Ascending aorta (tissue), 2 donors: ENCODE measurements at places on chromosomes 4 and X.

GRCh38 chr4:62003695-62004094, 803.6 kb downstream of the ADGRL3 start:
- H3K27me3 ChIP-seq: no peaks in the 10 kb centered on the region
- no peaks in the 10 kb centered on the region for H3K4me1 ChIP-seq
- H3K36me3 ChIP-seq: no peaks in the 10 kb centered on the region
- H3K27ac ChIP-seq: no peak overlapping the region

GRCh38 chrX:57929373-57929772, 19.1 kb upstream of the ZXDA start:
- no peak for DNase-seq
- no peak overlapping the region for H3K4me3 ChIP-seq
- no peaks in the 10 kb centered on the region for H3K27me3 ChIP-seq
- no peak overlapping the region for H3K27ac ChIP-seq
- H3K4me1 ChIP-seq: no peaks in the 10 kb centered on the region
- no peaks in the 10 kb centered on the region for H3K36me3 ChIP-seq

- H3K36me3 ChIP-seq: peaks cover 27% of the 10 kb centered on the region
- no peaks in the 10 kb centered on the region for H3K27me3 ChIP-seq
- no peak for DNase-seq
- H3K27ac ChIP-seq: no peak overlapping the region
These were observed 127.2 kb downstream of the FNIP2 start for GRCh38 chr4:158895797-158896576.

- H3K27me3 ChIP-seq: no peaks in the 10 kb centered on the region
- no peak overlapping the region for H3K27ac ChIP-seq
- H3K4me3 ChIP-seq: no peak overlapping the region
- no peak for DNase-seq
These were observed 17.2 kb upstream of the CENPU start for GRCh38 chr4:184750926-184751584.

DNA sequence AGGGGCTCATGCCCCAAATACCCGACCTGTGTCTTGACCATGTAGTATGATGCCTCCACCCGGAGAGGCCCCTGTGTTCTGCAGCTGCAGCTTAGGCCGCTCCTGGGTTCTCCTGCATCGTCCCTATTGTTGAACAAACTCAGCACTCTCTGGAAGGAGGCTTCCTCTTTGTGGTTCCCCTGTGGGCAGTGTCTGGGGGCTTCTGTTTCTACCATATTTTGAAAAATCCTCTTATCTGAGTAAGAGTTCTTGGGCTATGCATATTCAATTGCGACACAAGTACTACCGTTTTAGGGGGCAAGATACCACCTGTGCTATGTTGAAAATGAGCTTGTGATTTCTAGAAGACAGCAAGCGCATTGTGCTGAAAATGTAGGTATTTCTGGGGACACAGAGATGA, 276.6 kb downstream of the DHRSX start:
- H3K27ac ChIP-seq: no peak overlapping the region
- H3K27me3 ChIP-seq: no peaks in the 10 kb centered on the region
- H3K4me1 ChIP-seq: no peaks in the 10 kb centered on the region
- peaks cover 19% of the 10 kb centered on the region for H3K36me3 ChIP-seq
- H3K4me3 ChIP-seq: no peak overlapping the region
- no peak for DNase-seq

DNA sequence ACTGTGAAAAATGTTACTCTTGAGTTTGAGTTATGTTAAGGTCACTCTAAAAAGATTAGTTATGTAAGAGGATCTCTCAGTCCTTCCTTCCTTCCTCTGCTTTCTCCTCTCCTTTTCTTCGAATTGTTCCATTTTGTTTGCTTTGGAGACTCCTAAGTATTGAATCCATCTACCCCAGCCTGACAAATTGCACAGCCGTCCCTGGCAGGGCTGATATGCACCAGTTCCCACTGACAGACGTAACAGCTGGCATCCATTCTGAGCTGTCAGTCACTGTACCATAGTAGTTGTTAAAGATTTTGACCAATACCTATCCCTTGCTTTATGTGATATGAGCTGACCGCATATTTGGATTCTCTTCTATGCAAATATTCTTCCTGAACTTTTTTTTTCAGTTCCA, 210.7 kb upstream of the IGFBP7 start:
- no peak overlapping the region for H3K4me3 ChIP-seq
- DNase-seq: no peak
- H3K27ac ChIP-seq: no peak overlapping the region
- no peaks in the 10 kb centered on the region for H3K27me3 ChIP-seq

DNA sequence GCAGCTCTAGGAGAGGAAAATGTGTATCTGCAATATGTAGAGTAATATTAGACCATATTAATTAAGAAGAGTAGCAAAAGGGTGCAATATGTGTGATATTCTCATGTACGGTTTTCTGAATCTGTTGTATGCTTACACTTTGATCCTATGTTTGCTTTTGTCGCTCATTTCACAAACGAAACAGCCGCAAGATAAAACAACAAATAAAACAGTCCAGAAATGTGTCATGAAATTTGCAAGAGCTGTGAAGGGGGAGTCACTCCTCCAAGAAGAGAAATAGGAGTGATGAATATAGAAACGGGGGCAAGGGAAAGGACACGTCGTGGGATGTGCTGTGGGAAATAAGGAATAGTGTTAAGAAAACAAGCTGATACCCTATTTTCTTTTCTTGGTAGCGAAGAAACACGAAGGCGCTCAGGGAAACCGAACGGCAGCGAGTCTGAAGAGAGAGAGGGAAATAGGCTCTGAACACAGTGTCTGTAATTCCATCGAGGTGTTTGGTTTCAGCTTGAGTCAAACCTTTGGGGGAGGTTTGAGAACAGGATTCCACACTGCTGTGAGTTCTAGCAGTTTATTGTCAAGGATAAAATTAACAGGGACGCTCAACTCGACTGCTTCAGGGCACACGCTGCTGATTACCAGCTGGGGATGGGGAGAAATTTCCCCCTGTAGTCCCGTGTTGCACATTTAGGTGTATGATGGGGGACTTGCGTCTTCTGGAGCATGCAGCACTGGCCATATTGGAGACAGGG, 595.6 kb upstream of the TENM3 start:
- no peak for DNase-seq
- no peaks in the 10 kb centered on the region for H3K27me3 ChIP-seq
- H3K36me3 ChIP-seq: no peaks in the 10 kb centered on the region
- no peak overlapping the region for H3K4me3 ChIP-seq

DNA sequence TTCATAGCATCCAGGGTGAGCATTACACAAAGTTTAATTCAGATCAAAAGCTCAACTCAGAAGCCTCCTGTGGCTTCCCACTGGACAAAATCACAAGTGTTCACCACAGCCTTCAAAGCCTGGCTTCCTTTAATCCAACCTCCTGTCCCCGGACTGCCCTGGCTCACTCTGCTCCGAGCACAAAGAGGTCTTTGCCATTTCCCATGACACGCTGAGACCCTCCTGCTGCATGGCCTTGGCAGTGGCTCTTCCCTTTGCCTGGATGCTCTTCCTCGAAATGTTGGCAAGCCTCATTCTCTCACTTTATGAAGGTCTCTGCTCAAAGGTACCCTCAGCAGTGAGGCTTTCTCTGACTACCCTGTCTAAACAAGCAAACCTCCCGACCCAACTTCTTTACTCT, 41.0 kb downstream of the LDB2 start:
- H3K4me1 ChIP-seq: no peaks in the 10 kb centered on the region
- H3K4me3 ChIP-seq: no peak overlapping the region
- H3K27ac ChIP-seq: no peak overlapping the region

DNA sequence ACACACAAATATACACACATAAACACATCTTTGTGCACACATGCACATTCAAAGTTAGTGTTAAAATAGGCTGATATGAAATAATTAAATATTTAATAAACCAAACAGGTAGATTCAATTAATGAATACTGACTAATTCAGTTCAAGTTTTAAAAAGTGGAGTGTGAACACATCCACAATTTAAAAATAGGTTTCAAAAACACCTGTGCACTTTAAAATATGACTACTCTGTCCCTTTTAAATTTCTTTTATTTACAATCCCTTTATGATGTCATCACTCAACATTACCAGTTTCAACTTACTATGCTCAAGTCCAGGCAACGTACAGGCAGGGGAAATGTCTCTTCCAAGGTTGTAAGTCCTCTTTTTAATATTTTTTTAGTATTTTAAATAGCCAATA, at the start of gene CYLC1:
Gene CYLC1 (plus strand): TSS at position 301 of the 400 bp plus-strand sequence. CDS start 37 bp downstream, at position 338.
- H3K4me3 ChIP-seq: no peak within 1 kb of the TSS
- H3K36me3 ChIP-seq: no peaks in the 10 kb centered on the region
- no peak for DNase-seq
- no peaks in the 10 kb centered on the region for H3K4me1 ChIP-seq

- peak overlapping the region; percentile 44 for H3K4me3 ChIP-seq
- DNase-seq: no peak
- no peaks in the 10 kb centered on the region for H3K36me3 ChIP-seq
- no peaks in the 10 kb centered on the region for H3K4me1 ChIP-seq
These were observed 14.0 kb downstream of the DIPK2B start for GRCh38 chrX:45186643-45187026.

GRCh38 chr4:82217986-82218715, 155.6 kb downstream of the HNRNPD start:
- no peak for DNase-seq
- no peaks in the 10 kb centered on the region for H3K36me3 ChIP-seq
- no peaks in the 10 kb centered on the region for H3K27me3 ChIP-seq

- H3K4me3 ChIP-seq: no peak overlapping the region
- no peaks in the 10 kb centered on the region for H3K27me3 ChIP-seq
- H3K4me1 ChIP-seq: no peaks in the 10 kb centered on the region
- no peak for DNase-seq
These were observed 34.3 kb downstream of the FHIP1A start for GRCh38 chr4:151443247-151443646.

- peak overlapping the region; percentile 18 for H3K27ac ChIP-seq
- peaks cover 14% of the 10 kb centered on the region for H3K36me3 ChIP-seq
- H3K4me1 ChIP-seq: no peaks in the 10 kb centered on the region
These were observed 52.7 kb downstream of the WDR19 start for GRCh38 chr4:39235021-39235420.
